Bronchus fibroblast of lung (primary cell): ENCODE measurements at places on chromosomes 5 and 9. TPM values are rescaled to one million over a fixed set of nuclear protein-coding genes. Genes with fewer than 3 reads are reported as not detected.

Gene HTR1A
- not detected in 2 replicates for total RNA-seq

Gene OTP
- not detected in 2 replicates for total RNA-seq

Gene SLC1A3
- total RNA-seq: 2.2 and 2.7 TPM in 2 replicates

Gene AHRR
- total RNA-seq: 8.6 and 10.6 TPM in 2 replicates

Gene F2R
- total RNA-seq: 91.6 and 99.5 TPM in 2 replicates

Gene AQP7
- total RNA-seq: not detected in 2 replicates

Gene CARTPT
- not detected in 2 replicates for total RNA-seq

Gene FBP2
- total RNA-seq: not detected in 2 replicates

Gene RBM18
- total RNA-seq: 6.2 and 6.4 TPM in 2 replicates

Gene SV2C
- not detected in 2 replicates for total RNA-seq

Gene RPL35
- total RNA-seq: 3,713 and 4,137 TPM in 2 replicates

Gene ISL1
- not detected in 2 replicates for total RNA-seq

Gene SLC44A1
- total RNA-seq: 18.7 and 19.5 TPM in 2 replicates

Gene BARX1
- total RNA-seq: not detected in 2 replicates

Gene DMRTA1
- total RNA-seq: 0.15 and 0.17 TPM in 2 replicates

Gene LYRM7
- 5.2 and 5.6 TPM in 2 replicates for total RNA-seq

Gene KIF20A
- 103 and 105 TPM in 2 replicates for total RNA-seq

Gene SVEP1
- 5.5 and 6.2 TPM in 2 replicates for total RNA-seq

Gene ADGRD2
- total RNA-seq: not detected in 2 replicates

Gene LCN15
- not detected in 2 replicates for total RNA-seq

Gene CNTLN
- total RNA-seq: 5.9 and 8.2 TPM in 2 replicates

Gene ZNF883
- total RNA-seq: 0.74 and 1.7 TPM in 2 replicates

Gene HK3
- total RNA-seq: not detected in 2 replicates

Gene RASEF
- under 0.01 TPM in 1 of 2 replicates, not detected in the other for total RNA-seq

Gene C9orf50
- total RNA-seq: 0.50 TPM in 1 of 2 replicates, not detected in the other

Gene IFNK
- total RNA-seq: not detected in 2 replicates

Gene PCDHGB7
- 6.1 and 7.2 TPM in 2 replicates for total RNA-seq

Gene PCDHA11
- total RNA-seq: not detected in 2 replicates

Gene CREB3
- total RNA-seq: 59.6 and 73.3 TPM in 2 replicates

Gene LRRC26
- total RNA-seq: not detected in 2 replicates

Gene DND1
- total RNA-seq: 0.15 and 0.67 TPM in 2 replicates

Gene GAPVD1
- total RNA-seq: 24.9 and 25.4 TPM in 2 replicates

Gene PIP5K1B
- total RNA-seq: not detected in 2 replicates

Gene PKD2L2
- not detected in 2 replicates for total RNA-seq

Gene CBY3
- not detected in 2 replicates for total RNA-seq

Gene PAIP2
- 44.2 and 46.4 TPM in 2 replicates for total RNA-seq

Gene NACC2
- total RNA-seq: 16.9 and 17.1 TPM in 2 replicates

Gene PCDHA3
- total RNA-seq: under 0.01 TPM in 1 of 2 replicates, not detected in the other

Gene SCGB3A2
- total RNA-seq: not detected in 2 replicates

Gene DDX4
- not detected in 2 replicates for total RNA-seq

Gene CDC20B
- total RNA-seq: not detected in 2 replicates

Gene FOXI1
- not detected in 2 replicates for total RNA-seq

Gene CACFD1
- total RNA-seq: 3.4 and 3.5 TPM in 2 replicates

Gene BTNL3
- not detected in 2 replicates for total RNA-seq

Gene RIMOC1
- 9.7 and 11.9 TPM in 2 replicates for total RNA-seq

Gene NAIP
- total RNA-seq: 0.89 and 2.0 TPM in 2 replicates
